ENCODE measurements at places on chromosomes 1 and 21. TPM values are rescaled to one million over a fixed set of nuclear protein-coding genes. Genes with fewer than 3 reads are reported as not detected.

Gene LRRC3
- total RNA-seq = 19.3 TPM

Gene INAVA
- total RNA-seq = 0.44 TPM

DNA sequence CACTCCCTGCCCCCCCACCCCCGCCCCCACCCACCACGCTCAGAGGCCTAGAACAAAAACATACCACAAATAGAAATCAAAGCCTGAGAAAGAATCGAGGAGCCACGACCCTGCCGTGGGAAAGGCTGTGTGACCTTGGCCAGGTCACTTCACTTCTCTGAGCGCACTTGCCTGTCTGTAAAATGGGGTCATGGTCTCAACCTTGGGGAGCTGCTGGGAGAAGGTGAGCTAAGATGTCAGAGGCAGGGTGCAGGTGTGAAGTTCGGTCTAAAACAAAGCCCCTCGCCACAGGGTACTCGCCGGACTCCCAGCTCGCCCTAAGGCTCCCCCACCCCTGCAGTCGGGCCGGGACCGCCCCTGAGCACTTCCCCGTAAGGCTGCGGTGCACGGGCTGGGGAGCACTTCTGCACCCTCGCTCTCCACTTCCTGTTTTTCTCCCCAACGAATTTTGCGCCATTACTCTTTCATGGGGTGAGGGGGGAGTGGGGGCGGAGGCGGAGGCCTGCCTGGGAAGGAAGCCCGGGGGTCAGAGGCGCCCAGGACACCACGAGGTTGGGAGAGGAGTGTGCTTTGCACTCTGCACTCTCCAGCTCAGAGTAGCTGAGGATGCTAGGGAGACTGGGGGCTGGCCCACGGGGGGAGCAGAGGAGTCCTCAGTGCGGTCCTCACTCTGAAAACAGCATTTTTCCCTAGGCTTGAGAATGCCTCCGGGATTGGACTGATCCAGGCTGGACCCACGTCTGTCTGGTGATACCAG is 21.9 kb upstream of the PIK3CD start:
- peak; percentile 71 for DNase-seq
- H3K27ac ChIP-seq = no peak overlapping the region
- H3K4me1 ChIP-seq = no peaks in the 10 kb centered on the region
- H3K4me3 ChIP-seq = no peak overlapping the region
- no peaks in the 10 kb centered on the region for H3K36me3 ChIP-seq

DNA sequence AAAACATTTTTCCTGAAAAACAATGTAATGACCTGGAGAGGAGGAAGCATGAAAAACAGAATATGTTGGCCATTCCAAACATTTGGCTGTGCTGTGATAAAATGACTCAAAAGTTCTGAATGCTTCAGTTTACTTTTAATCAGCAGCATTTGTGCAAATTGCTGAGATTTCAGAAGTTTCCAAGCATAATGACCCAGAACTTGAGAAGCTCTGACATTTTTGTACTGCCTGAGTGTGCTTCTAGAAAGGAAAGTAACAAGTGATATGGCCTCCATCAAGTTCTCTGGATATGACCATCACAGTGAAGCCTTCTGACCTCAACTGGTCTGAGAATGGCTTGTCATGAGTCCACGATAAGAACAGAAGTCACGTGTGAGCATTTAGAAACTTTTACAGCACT is 283.4 kb upstream of the ZRANB2 start:
- DNase-seq = no peak
- H3K36me3 ChIP-seq = no peaks in the 10 kb centered on the region

Gene SOX13
- total RNA-seq = 29.1 TPM

DNA sequence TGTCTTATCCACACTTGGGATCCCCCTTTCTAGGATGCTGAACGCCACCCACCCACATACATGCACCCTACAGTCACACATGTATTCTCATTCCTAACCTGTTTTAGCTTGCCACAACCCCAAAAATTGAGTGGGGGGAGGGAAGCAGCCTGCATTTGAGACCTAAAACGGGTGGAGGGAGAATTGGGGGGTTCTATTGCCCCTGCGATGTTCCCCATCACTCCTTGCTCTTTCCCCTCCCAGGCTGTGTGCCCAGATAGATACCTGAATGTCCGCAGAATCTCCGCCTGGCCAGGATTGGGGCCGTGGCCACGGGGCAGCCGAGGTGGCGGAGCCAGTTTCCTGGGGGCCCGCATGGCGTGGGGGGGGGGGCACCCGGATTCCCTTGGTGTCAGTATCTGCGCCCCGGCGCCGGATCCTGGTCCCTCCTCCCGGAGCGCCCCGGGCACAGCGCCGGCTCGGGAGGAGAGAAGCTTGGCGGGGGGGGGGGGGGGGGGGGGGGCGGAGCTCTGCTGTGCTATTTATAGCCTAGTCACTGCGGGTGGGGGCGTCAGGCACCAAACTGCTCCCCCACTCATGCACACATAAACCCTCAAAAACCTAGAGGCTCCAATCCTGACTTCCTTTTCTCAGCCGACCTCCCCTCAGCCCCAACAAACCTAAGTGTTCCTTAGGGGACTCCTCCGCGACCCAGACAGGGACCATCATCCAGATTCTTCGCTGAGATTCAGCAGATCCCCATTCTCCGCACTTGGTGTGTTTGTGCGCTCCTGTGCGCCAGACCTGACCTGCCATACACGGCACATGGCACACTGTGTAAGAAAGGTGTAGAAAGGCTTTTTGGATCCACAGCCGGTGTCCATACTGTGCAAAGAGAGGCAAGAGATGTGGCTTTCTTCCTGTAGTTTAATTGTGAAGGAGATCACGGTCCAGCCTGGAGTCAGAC is 1.9 kb downstream of the ANKRD34A start:
- no peaks in the 10 kb centered on the region for H3K36me3 ChIP-seq
- H3K27ac ChIP-seq = no peak overlapping the region
- no peaks in the 10 kb centered on the region for H3K27me3 ChIP-seq
- peak; percentile 59 for DNase-seq
- peaks cover 20% of the 10 kb centered on the region for H3K4me1 ChIP-seq

DNA sequence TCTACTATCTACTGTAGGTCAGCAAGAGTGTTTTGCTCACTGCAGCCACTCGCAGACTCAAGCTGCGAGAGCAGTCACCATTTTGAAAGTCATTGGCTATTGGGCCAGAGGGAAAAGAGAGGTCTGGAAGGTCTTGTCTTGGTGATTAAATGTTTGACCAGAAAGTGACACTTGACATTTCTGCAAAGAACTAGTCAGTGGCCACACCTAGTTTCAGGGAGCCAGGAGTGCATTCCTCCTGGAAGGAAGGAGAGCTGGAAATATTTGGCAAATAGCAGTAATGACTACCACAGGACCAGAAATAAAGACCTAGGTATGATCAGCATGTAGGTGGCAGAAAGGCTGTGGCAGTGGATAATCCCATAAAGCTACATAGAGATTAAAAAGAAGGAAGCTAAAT is 440.0 kb upstream of the PLXNA2 start:
- no peaks in the 10 kb centered on the region for H3K27me3 ChIP-seq
- DNase-seq = no peak
- no peaks in the 10 kb centered on the region for H3K36me3 ChIP-seq
- H3K4me1 ChIP-seq = no peaks in the 10 kb centered on the region

GRCh38 chr21:42117229-42117966 is 46.3 kb downstream of the UMODL1 start:
- H3K4me1 ChIP-seq = peaks cover 5% of the 10 kb centered on the region
- H3K27me3 ChIP-seq = peaks cover 6% of the 10 kb centered on the region
- no peak overlapping the region for H3K4me3 ChIP-seq
- H3K27ac ChIP-seq = no peak overlapping the region
- peak; percentile 70 for DNase-seq
- H3K36me3 ChIP-seq = no peaks in the 10 kb centered on the region

- no peak for DNase-seq
- no peaks in the 10 kb centered on the region for H3K4me1 ChIP-seq
- no peak overlapping the region for H3K27ac ChIP-seq
- H3K4me3 ChIP-seq = no peak overlapping the region
Measured at GRCh38 chr1:31761883-31762282, 2.3 kb downstream of the ADGRB2 start.

DNA sequence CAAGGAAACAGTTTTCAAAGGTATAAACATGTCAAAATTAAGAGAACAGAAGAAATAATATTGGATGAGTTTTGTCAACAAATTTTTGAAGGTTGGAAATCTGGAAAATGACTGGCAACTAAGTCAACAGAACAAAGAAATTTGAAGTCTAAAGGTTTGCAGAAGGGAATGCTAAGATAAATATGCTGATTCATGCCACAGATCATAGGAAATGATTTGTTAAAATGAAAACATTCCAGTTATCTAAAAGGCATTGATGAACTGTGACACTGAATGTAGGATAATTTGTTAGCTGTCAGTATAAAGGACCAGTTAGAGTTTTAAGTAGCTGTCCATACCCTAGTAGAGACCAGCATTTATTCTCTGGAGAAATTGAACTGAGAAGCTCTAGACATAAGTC is 157.9 kb upstream of the CHRM3 start:
- no peak overlapping the region for H3K4me3 ChIP-seq
- no peaks in the 10 kb centered on the region for H3K4me1 ChIP-seq
- no peaks in the 10 kb centered on the region for H3K36me3 ChIP-seq
- H3K27ac ChIP-seq = no peak overlapping the region
- DNase-seq = no peak
- H3K27me3 ChIP-seq = no peaks in the 10 kb centered on the region

Gene TNFSF4
- 0.56 TPM for total RNA-seq

DNA sequence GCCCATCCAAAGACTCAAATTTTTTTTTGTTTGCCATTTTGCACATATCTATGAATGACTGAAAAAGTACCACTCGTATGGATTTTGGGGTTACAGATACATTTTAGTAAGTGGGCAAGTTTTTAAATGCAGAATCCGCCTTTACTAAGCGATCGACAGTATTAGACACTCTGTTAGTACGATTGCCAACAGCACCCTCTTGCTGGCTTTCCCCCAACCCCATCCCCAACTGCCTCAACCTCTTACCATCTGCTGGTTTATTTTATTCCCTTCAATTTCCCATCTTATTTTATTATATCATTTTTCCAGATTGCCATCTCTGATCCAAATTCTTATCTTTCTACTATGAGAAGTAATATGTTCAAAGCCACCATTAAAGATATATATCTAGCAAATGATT is 244.8 kb downstream of the LRRIQ3 start:
- H3K4me3 ChIP-seq = no peak overlapping the region
- H3K36me3 ChIP-seq = no peaks in the 10 kb centered on the region
- no peaks in the 10 kb centered on the region for H3K4me1 ChIP-seq
- H3K27ac ChIP-seq = no peak overlapping the region
- no peak for DNase-seq

GRCh38 chr1:187837787-187838186 is 1009.0 kb downstream of the PLA2G4A start:
- peaks cover 15% of the 10 kb centered on the region for H3K4me1 ChIP-seq
- H3K4me3 ChIP-seq = no peak overlapping the region
- no peaks in the 10 kb centered on the region for H3K36me3 ChIP-seq
- H3K27me3 ChIP-seq = no peaks in the 10 kb centered on the region
- H3K27ac ChIP-seq = no peak overlapping the region
- no peak for DNase-seq

DNA sequence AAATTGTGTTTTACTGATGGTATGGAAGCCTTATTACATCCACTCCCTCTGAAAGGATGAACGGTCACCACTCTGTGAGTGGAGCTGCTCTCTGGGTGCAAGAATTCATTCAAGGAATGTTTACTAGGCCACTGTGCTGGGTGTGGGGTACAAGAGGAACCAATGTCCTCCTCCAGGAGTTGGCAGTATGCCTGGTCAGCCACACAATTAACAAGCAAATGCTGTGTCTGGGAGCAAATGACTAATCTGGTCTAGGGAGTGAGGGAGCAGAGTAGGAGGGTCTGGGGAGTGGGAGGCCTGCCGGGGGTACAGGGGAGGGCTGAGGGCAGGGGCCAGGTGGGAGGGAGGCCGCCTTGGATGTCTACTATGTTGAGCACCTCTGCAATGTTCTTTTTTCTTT is 27.2 kb upstream of the TDRD10 start:
- H3K27me3 ChIP-seq = no peaks in the 10 kb centered on the region
- no peaks in the 10 kb centered on the region for H3K36me3 ChIP-seq
- H3K4me3 ChIP-seq = no peak overlapping the region
- no peaks in the 10 kb centered on the region for H3K4me1 ChIP-seq
- H3K27ac ChIP-seq = no peak overlapping the region
- no peak for DNase-seq

GRCh38 chr1:200907611-200908097 is 13.0 kb downstream of the INAVA start:
- no peak overlapping the region for H3K4me3 ChIP-seq
- H3K27me3 ChIP-seq = no peaks in the 10 kb centered on the region
- no peak overlapping the region for H3K27ac ChIP-seq
- H3K36me3 ChIP-seq = no peaks in the 10 kb centered on the region

Gene CLCC1
- 20.3 TPM for total RNA-seq

DNA sequence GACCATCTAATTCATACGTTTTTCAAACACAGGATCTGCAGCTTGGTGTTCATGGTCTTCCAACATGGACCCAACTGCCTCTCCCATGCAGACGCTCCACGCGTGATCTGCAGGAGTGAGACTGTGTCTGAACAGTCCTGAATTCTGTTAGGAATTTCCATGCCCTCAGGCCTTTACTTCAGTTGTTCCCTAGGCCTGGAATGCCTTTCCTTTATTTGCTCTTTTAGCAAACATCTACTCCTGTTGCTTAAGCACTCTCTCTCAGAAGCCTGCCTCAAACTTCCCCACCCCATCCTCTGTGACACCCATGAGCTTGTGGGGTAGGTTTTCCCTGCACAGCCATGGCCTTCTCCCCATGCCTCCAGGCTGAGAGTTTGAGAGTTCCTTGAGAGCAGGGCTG is 73.7 kb downstream of the DMRTB1 start:
- H3K27ac ChIP-seq = no peak overlapping the region
- no peaks in the 10 kb centered on the region for H3K4me1 ChIP-seq
- no peak for DNase-seq
- H3K4me3 ChIP-seq = no peak overlapping the region
- H3K27me3 ChIP-seq = no peaks in the 10 kb centered on the region

DNA sequence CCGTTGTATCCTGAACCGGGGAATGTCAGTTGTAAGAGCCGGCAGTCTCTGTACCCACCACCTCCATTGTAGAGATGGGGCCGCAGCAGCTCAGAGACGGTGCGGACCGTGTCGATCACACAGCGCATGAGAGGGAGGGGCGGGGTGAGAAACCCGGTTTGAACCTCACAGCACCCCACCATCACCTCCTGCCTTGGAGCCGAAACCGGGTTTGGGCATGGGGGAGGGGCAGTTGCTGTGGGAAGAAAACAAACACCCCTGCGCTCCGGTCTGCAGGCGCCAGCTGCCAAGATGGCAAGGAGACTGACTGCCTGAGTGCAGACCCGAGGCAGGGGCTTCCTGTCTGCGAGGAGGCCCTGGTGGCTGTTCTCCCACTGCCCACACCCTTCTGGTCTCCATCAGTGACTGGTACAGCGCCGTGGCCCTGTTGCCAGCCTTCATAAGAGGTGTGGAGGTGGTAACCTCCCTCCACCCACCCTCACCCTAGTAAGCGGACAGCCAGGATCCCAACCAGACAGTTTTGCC is 69.2 kb upstream of the SSBP3 start:
- no peaks in the 10 kb centered on the region for H3K4me1 ChIP-seq
- no peaks in the 10 kb centered on the region for H3K36me3 ChIP-seq
- no peak for DNase-seq
- H3K27me3 ChIP-seq = no peaks in the 10 kb centered on the region
- peak overlapping the region; percentile 38 for H3K4me3 ChIP-seq

GRCh38 chr1:175079338-175079737 is 11.7 kb downstream of the TNN start:
- no peaks in the 10 kb centered on the region for H3K36me3 ChIP-seq
- H3K4me3 ChIP-seq = no peak overlapping the region
- no peak overlapping the region for H3K27ac ChIP-seq

Gene PAFAH2
- total RNA-seq = 21.3 TPM

- no peaks in the 10 kb centered on the region for H3K27me3 ChIP-seq
- H3K36me3 ChIP-seq = no peaks in the 10 kb centered on the region
- peak; percentile 11 for DNase-seq
- no peak overlapping the region for H3K4me3 ChIP-seq
- H3K27ac ChIP-seq = no peak overlapping the region
Measured at GRCh38 chr1:202248861-202249260, 55.3 kb downstream of the LGR6 start.

Measured in right lobe of liver (tissue), 6 donors.